ENCODE measurements at places on chromosomes 6 and 20.

- no peak for DNase-seq
Observed at GRCh38 chr6:144585217-144585814, 300.2 kb downstream of the UTRN start.

DNA sequence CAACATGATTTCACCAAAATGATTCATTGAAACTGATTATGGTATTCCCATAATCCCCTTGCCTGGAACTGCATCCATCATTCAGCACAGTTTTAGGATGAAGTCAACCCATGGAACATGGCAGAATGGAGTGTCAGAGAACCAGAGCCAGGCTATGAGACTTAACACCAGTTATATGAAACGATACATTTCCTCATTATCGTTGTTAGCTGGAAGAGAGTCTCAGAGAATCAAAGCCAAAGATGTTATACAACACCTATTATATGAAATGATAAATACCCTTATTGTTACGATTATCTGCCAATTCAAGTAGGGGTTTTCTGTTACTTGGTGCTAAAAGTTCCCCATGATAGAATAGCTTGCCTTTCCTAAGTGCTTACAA lies 131.2 kb downstream of the BCAS1 start:
- DNase-seq: no peak

GRCh38 chr20:42610070-42610469 lies 579.6 kb downstream of the PTPRT start:
- no peak for DNase-seq

GRCh38 chr20:41110012-41110411 lies 27.3 kb upstream of the PLCG1 start:
- no peak for DNase-seq

GRCh38 chr6:115945812-115946211 lies 114.9 kb downstream of the FRK start:
- no peak for DNase-seq

- no peak for DNase-seq
Observed at GRCh38 chr6:14337152-14337551, 219.6 kb downstream of the CD83 start.

- no peak for DNase-seq
Observed at GRCh38 chr20:54184904-54185626, 11.3 kb upstream of the CYP24A1 start.

GRCh38 chr6:133693565-133693964 lies 195.3 kb upstream of the TCF21 start:
- DNase-seq: no peak

DNA sequence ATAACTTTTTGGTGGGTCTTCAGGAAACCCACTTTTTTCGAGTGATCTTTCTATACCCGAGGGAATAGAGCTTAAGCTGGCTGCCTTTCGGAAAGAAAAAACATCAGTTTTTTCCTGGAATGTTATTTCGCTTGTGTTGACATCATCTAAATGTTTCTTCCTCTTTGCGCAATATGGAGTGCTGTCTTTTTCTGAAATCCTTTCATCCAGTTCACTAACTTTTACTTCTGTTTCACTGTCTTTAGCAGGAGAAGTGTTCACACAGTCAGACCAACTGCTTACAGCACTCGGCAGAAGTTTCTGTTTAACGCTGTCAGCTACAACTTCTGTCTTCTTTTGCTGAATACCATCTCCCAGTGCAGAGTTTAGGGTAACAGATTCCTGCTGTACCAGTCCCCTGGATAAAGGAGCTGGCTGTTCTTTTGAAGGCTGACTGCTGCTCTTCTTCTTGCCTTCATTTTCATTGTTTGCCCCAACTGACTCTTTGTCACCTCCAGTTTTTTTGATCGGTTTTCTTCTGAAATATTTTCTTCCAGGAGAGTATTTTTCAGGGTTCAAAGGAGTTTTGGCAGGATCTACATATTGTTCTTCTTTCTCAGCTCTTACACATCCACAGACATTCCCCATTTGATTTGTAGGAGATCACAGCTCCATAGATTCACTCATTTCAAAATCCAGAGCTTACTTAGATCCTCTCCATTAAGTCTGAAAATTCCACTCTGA lies 50.0 kb upstream of the DST start:
- DNase-seq: peak; percentile 68

DNA sequence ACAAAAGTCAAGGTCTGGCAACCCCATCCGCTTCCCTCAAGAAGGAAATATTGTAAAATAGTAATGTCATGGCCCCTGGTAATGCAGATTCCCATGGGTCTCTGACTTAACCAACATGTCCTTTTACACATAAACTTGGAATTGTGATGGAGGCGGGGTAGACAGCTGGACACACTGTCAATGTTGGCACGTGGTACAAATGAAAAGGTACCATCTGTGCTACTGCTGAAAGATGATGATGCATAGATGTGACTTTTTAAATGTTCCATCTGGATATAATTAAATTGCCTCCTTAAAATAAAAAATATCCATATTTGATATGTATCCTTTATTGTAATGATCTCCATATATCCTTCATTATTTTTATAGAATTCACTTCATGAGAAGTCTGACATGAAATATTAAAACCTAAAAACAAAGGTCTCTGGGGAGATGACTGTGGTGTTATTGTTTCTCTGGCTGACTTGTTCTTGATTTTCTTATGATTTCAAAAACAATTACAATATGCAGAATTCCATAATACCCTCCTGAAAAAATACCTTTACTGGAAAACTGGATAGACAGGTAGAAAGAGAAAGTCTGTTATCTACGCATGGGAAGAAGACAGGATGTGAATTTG lies 104.5 kb downstream of the MKKS start:
- DNase-seq: no peak

- DNase-seq: no peak
Observed at GRCh38 chr20:6740096-6740495, 27.4 kb upstream of the BMP2 start.

GRCh38 chr20:33832103-33832804 lies 21.1 kb downstream of the CHMP4B start:
- no peak for DNase-seq

DNA sequence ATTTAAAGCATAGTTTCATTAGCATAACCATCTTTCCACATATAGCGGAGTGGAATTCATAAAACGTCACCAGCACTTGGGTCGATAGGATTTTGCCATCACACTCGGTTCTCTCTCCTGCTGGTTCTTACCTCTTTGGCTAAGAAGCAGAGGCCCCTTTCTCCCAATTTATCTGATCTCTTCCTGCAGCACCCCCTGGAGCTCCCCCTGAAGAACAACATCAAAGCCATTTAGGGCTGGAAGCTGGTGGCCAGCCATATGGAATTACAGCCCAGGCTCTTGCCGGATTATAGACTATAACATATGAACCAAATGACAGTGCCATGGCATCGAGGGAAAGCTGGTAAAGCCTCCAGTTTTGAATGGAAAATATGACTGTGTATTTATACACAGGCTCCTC lies 6.4 kb upstream of the KIF6 start:
- no peak for DNase-seq

GRCh38 chr20:60116128-60116909 lies 158.1 kb downstream of the CDH26 start:
- DNase-seq: no peak

- no peak for DNase-seq
Observed at GRCh38 chr20:47704746-47705496, 80.4 kb downstream of the SULF2 start.

GRCh38 chr6:137843211-137843610 lies 23.8 kb upstream of the TNFAIP3 start:
- DNase-seq: no peak

DNA sequence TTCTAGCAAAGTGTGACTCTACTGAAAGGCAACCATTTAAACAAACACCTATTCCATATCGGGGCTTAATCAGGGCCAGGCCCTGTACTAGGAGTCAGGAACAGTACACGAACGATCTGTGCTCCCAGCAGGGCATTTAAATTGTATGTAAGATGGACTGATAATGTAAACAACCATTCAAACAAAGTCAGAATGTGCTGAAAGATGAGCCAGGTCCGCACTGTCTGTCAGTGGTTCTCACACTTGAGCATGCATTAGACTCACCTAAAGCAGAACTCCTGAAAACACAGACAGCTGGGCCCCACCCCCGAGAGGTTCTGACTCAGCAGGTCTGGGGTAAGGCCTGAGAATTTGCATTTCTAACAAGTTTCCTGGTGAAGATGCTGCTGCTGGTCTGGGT lies 81.6 kb downstream of the PXDC1 start:
- DNase-seq: no peak

GRCh38 chr6:77740380-77740779 lies 87.5 kb downstream of the MEI4 start:
- DNase-seq: no peak

GRCh38 chr20:38190166-38190565 lies 25.1 kb upstream of the TGM2 start:
- no peak for DNase-seq

DNA sequence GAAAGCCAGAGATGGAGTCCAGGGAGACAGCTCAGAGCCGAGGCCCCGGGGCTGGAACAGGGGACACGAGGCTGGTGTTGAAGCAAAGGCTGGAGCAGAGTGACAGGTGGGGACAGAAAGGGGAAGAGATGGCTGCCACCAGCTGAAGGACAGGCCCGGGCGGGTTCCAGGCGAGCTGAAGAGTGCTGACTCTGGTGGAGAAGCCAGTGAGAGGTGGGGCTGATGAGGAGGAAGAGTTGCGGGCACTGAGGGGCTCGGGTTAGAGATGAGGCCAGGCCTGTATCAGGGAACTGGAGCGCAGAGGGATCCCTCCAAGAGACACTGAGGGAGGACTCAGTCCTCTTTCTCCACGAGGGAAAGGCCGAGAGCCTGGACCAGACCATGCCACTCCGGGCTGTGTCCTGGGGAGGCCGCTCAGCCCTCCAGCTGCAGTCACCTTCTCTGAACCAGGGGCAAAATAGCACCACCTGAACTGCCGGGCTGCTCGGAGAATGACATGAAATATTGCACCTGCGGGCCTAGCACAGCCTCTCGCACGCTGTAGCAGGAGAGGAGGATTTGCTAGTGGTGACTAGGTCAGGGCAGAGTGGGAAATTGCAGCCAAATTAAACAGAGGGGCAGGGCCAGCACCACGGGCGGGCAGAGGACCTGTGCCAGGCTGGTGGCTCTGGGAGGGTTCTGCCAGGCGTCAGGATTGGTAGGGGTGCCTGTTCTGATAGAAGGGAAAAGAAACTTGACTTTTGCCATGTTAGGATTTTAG lies 175.9 kb downstream of the ZDHHC14 start:
- DNase-seq: no peak

DNA sequence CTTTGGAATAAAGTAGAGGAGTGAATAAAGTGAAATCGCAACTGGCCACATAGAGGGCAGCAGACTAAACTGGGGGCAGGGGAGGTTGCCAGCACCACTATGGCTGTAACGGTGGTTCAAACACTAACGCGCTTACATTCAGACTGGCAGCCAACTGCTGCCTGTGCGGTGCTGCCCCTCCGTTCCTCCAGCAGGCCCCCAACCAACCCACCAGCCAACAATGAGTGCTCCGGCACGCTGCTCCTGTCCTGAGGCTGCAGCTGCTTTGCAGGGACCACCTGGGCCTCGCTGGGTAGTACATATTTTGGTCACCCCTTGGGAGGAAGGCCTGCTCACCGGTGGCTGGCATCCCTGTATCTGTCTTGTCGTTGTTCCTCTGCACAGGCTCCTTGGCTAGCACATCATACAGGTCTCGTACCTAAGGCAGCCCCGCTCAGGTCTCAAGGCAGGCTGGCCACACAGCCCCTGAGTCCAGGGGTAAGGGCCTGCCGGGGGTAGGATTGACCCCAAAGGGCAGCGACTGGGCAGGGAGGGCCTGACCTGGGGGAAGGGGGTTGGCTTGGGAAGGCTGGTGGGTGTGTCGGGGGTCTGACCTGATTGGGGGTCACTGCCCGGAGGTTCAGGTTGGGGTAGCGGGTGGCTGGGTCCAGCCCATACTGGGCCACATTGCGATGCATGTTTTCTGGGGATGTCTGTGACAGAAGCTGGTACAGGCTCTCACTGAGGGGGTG lies 6.3 kb downstream of the MICAL1 start:
- DNase-seq: no peak

DNA sequence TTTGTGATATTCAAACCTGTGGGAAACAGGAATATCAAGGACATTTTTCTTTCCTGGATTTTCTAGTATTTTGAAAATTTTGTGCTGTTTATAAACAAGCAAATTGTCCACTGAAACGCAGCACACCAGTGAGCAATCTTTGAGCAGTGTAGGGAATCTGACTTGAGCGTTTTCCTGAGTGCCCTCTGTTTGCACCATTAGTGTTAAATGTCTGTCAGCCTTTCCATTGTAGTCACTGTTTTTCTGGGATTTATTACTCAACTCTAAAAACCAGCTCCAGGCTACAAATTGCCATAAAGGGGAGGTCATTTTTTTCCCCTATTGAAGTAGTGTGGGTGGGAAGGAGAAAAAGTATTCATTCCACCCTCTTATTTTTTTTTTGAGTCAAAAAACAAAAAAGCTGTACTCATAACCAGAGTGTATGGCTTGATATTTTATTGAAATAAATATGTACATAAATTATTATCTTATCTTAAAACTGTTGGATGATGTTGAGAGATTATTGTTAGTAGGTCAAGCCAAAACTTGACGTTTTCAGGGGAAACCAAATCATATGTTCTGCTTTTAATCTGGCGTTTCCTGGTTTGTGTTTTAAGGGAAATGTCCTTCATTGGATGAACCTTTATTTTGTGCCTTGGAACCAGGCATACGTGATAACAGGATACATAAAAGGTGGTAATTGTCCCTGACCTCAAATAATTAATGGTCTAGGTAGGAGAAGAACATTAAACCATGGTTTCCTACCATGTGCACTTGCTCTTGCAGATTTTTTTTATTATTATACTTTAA lies 51.8 kb downstream of the TSHZ2 start:
- no peak for DNase-seq

GRCh38 chr6:4059115-4059777 lies 19.7 kb downstream of the FAM217A start:
- peak; percentile 37 for DNase-seq

DNA sequence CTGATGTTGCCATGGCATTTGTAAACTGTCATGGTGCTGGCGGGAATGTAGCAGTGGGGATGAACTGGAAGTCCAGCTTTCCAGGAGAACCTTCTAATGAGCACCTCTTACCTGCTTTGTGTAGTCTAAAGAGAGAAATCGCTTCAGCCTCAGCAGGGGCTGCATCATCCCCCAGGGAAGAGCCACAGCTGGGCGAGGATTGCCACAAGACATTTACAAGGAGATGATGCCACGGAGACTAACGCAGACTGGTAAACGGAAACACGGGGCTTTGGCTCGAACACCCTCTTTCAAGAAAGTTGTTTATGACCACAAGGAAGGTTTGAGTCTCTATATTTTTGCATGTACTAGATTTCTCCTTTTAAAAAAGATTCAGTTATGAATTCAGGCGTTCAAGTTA lies 72.9 kb downstream of the CDH26 start:
- no peak for DNase-seq
